Muscle of leg (tissue), 16 donors: ENCODE measurements at places on chromosomes 6 and 20. TPM values are rescaled to one million over a fixed set of nuclear protein-coding genes. Genes with fewer than 3 reads are reported as not detected.

- DNase-seq, result no peak
Observed at GRCh38 chr6:130617658-130618057, 209.5 kb upstream of the SMLR1 start.

- DNase-seq, result peak; percentile 16
Observed at GRCh38 chr20:52076164-52076563, 115.4 kb downstream of the ZFP64 start.

GRCh38 chr20:62507323-62507722, 31.5 kb upstream of the GATA5 start:
- DNase-seq, result peak; percentile 41

Gene CRISP2
- not detected for total RNA-seq

DNA sequence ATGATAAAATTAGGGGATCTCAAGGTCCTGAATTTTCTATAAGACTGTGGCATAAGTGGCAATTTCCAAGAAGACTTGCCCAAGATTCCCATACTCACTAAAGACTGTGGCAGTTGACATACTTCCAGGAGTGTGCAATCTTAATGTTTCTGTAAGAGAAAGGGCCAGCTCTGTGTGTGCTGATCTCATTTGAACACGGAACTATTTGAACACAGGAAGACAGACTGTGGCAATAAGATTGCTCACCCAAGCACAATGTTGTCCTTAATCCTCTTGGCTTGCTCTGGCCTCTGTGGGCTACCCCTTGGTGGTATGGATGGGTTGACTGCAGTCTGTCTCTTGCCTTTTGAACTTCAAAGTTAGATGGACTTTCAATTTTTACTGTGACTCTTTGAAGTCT, 151.4 kb downstream of the PHF3 start:
- DNase-seq, result no peak

DNA sequence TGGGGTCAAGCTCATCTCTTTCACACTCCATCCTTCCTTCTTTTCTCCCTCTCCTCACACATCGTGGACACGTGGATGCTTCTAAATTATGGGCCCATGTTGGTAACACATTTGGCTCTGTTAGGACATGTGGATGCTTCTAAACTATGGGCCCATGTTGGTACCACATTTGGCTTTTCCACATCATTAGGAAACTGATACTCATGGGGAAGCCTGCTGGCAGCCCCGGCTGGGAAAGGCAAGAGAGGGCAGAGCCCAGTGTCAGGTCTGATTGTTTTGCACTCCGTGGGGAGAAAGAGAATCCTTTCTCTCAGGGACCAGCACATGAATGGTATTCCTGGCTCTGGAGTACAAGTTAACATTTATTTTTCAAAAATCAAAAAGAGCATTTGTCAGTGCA, 4.0 kb upstream of the CST1 start:
- no peak for DNase-seq

DNA sequence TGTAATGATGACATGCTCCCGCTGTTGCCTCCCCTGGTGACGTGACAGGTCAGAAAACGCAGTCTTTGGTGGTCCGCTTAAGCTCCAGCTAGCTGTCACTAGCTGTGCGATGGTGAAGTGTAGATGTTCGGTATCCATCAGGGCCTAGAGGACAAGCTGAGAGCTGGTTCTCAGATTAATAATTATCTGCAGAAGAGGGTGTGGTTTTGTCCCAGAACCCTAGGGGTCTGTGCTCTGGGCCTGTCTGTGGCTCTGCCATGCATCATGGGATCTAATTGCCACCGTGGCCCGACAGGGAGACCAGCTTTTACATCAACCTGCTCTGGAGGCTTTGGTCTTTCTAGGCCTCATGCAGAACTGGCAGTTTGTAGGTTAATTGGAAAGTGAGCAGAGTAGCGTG, 34.1 kb downstream of the ERMARD start:
- DNase-seq, result no peak
